ENCODE measurements at places on chromosomes 2 and 18.

GRCh38 chr2:23377771-23378170 lies 7.2 kb upstream of the KLHL29 start:
- no peak for DNase-seq

GRCh38 chr2:200968735-200969134 lies 5.3 kb upstream of the ORC2 start:
- DNase-seq: no peak

DNA sequence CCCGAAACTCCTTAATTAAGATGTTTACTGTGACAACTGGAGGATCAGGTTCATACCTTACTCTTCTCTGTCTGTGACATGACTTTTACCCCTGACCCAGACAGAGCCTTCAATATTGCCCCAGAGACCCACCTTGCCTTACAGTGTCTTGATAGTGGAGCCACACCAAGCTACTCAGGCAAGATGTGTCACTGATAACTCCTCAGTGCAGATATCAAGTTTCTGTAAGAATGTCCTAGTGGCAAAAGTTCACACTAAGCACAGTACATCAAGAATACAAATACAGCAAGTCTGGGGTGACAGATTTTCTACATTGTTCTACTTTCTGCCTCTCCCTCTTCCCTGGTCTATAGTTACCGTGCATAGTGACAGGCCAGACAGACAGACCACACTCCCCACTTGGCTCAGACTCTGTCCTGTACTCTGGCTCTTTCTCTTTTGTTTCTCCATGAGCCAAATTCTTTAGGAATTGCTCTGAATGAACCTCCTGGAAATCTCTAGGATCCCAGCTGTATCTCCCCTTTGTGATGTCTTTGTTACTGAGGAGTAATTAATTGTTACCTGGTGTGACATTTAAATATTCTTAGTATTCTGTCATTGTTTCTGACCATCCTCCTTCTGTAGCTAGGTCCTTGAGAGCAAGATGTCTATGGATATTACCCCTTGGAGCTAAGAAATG lies 24.1 kb upstream of the APOB start:
- DNase-seq: no peak

DNA sequence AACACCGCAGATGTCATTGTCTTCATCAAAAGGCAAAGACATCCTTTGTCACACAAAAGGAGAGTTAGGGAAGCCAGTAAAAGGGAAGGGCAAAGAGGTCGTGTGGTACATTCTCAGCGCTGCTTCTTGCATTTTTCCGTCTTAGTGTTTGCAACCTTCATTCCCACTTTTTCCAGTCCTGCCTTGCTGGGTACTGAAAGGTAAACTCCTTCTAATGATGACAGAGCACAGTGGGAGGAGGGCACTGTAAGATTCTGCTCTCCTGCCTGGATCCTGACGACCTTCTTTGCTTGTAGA lies 424.3 kb upstream of the MEX3C start:
- DNase-seq: no peak

DNA sequence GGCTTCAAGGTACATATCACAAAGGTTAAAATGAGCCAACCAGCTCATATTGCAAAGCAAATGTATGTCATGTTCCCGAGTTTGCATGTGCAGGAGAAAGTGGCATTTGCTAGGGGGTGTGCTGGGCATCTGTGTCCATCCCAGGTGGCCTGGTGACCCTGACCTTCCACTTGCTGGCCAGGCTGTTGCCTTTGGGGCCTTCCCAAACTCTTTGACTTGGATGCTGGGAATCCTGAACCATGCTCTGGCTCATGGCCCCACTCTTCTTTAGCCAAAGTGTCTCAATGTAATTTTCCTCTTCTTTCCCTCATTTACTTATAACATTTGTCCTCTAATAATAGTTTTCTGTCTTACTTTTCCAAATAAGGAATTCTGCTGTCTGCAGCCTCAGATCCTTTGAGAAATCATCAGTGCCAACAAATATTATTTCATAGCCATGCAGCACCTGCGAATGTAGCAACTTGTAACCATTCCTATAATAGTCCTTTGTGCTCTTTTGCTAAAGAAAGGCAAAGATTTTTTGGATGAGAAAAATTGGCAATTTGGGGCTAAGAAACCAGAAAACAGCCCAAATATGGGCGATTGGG lies 64.2 kb downstream of the MTCL1 start:
- no peak for DNase-seq

DNA sequence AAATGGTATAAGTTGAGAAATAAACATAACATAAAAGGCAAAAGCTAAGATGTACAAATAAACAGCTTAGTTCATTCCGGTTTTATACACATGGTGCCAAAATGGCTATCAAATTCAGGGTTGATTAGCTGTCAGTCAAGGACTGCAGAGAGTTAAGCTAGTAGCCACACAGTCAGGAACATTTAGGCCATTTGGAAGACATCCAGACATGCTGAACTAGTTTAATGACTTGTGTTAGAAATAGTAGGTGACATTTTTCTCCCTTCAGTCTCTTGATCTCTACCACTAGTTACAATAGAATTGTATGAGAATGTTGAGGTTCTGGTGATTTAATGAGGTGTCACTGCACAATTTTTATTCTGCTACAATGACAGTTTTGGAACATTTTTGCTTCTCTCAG lies 394.4 kb upstream of the SPHKAP start:
- no peak for DNase-seq

DNA sequence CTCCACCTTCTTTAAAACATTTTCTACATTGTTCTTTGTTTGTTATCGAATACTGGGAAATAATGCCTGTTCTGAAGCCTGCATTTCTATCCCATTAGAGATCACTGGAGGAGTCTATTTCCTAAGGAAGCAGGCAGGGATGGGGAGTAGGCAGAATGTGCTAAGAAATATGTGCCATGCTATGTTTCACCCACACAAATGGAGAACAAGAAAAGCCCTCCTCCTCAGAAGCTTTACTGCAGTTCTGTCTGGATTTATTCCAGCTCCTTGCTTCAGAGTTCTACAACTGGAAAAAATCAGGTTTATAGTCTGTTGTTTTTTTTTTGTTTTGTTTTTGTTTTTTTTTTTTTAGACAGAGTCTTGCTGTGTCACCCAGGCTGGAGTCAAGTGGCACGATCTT lies 825.1 kb downstream of the SLC4A3 start:
- DNase-seq: no peak

DNA sequence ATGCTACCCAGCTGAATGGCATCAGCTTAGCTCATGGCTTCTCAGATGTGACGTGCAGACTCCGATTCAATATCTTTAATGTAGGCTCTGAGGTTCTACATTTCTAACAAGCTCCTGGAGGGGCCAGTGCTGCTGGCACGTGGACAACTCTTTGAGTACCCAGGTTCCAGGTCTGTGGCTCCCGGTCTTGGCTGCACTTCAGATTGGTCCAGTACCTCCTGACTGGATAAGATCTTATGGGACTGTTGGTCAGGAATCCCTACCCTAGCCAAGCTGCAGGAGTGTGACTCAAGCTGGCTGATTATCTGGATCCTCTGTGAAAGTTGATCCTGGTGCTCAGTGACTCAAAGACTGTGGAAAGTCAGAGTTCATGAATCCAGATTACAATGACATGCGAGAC lies 222.1 kb downstream of the ANKRD30B start:
- no peak for DNase-seq

GRCh38 chr2:14064346-14064745 lies 568.2 kb upstream of the LRATD1 start:
- no peak for DNase-seq

GRCh38 chr2:3827673-3828575 lies 124.5 kb downstream of the DCDC2C start:
- no peak for DNase-seq

- DNase-seq: no peak
Observed at GRCh38 chr2:237594514-237594871, 4.0 kb upstream of the RAB17 start.

- no peak for DNase-seq
Observed at GRCh38 chr2:132677661-132678060, 7.7 kb upstream of the LYPD1 start.

DNA sequence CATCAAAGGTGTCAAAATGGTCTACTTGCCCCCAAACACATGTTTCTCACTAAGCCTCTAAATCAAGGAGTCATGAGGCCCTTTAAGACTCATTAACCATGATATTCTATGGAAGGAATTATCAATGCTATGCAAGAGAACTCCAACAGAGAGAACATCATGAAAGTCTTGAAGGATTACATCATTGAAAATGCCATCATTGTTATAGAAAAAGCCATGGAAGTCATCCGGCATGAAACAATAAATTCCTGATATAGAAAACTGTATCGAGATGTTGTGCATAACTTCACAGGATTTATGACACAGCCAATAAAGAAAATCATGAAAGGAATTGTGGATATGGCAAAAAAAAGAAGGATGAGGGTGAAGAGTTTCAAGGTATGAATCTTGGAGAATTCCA lies 1363.6 kb upstream of the CDH2 start:
- no peak for DNase-seq

- DNase-seq: no peak
Observed at GRCh38 chr2:111155610-111156009, 34.9 kb downstream of the BCL2L11 start.

DNA sequence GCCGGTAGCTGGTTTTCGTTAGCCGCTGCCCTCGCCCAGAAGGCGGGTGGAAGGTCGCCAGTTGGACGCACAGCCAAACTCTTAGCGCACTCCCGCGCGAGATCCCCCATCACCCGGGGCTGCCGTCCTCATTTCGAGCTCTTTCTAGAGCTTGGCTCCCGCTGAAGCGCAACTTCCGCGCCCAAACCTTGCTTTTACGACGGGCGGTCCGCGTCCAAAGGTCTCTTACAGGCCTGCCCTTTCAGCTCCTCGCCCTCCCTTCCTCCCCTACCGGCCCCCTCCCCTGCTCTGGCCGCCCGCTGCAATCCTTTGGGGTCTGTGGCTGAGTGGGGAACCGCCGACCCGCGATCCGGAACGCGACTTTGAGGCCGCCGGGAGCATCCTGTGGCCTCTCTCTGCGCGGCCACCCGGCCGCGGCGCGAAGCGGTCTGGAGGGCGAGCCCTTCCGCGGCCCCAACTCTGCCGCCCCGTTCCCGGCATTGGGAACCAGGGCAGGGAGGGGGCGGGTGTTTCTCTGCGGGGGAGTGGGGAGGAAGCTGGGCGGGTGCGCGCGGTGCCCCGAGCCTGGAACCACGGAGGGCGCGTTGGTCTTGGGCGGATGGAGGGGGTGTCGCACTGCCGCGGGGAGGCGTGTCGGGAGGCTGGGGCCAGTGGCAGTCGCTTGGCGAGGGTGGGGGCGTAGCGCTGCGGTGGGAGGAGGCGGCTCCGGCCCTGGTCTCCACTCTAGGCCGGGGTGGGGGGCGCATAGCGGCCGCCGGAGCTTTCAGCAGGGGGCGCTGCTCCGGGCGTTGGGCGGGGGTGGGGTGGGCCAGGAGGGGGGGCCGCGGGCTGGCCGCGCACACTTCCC lies at the start of gene GDF7:
Gene GDF7 (plus strand): TSS at position 841 of the 847 bp plus-strand sequence. CDS start 96 bp downstream, outside the sequence.
- no peak for DNase-seq

DNA sequence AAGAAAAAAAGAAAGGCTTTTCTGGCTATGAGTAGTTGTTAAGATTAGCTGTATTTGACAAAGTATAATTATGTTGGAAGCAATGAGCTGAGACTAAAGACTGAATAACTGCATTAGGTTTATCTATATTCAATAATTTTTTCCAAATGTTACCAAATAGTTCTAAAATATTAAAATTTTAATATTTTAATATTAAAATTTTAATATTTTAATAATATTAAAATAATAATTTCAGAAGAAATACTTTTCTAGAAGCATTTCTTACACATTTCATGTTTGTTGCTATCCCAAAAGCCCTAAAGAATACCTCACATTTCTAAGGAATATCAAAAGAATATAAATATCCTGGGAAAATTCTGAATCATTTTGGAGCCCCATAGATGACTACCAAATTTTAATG lies 74.7 kb downstream of the LRP2 start:
- no peak for DNase-seq

- no peak for DNase-seq
Observed at GRCh38 chr2:65057391-65058052, 1.3 kb downstream of the CEP68 start.

DNA sequence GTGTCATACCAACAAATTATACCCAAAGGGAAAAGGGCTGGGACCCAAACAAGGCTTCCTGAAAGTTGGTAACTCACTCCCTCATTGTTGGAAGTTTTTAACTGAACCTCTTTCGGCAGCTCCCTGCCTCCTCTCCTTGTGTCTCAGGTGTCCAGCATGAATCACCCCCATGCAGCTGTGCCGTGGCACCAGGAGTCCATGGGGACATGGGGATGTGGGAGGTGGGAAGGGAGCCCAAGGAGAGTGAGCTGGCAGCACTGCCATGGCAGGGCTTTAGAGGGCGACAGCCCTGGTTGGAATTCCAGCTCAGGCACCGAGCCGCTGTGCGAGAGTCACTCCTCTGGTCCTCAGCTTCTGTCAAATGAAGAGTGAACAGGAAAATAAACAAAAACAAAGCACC lies 12.5 kb upstream of the GYPC start:
- DNase-seq: no peak

- no peak for DNase-seq
Observed at GRCh38 chr2:73079636-73080035, 8.1 kb upstream of the SFXN5 start.

GRCh38 chr2:23519334-23519651 lies 134.3 kb downstream of the KLHL29 start:
- DNase-seq: no peak

DNA sequence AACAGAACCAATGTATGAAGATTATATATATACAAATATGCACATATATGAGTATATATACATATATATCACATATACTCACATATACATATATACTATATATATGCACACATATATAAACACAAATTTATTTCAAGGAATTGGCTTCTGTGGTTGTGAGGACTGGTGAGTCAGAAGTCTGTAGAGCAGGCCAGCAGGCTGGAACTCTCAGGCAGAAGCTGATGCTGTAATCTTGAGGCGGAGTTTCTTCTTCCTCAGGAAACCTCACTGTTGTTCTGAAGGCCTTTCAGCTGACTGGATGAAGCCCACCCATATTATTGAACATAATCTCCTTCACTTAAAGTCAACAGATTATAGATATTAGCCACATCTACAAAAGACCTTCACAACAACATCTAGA lies 143.9 kb upstream of the CREB1 start:
- DNase-seq: no peak

- DNase-seq: no peak
Observed at GRCh38 chr2:24824966-24825882, 32.0 kb downstream of the CENPO start.

- DNase-seq: no peak
Observed at GRCh38 chr2:111634995-111635538, 248.9 kb downstream of the ANAPC1 start.

DNA sequence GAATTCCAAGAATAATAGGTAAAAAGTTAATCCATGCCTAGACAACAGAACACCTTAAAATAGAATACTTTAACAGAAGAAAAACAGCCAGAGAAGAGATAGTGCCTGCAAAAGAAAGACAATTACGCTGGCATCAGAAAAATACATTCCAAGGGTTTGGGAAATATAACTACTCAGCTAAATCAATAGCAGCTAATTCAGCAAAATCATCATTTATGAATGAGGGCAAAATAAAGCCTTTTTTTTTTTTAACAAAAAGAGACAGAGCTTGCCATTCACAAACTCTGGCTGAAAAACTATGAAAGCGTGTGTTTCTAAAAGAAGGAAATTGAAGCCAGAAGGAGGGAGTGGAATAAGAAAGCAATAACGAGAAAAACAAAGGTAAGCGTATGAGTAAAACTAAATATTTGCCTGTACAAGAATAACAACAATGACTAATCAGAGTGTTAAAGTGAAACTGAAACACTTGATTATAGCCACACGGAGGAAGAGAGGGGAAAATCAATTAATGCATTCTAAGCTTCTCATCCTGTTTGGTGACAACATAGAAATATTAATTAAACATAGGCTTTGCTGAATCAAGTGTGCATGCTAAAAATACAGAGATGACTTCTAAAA lies 90.2 kb downstream of the EHD3 start:
- DNase-seq: no peak

GRCh38 chr2:203340791-203341487 lies 12.7 kb downstream of the ABI2 start:
- DNase-seq: no peak
